ENCODE measurements at places on chromosomes 1 and 21. TPM values are rescaled to one million over a fixed set of nuclear protein-coding genes. Genes with fewer than 3 reads are reported as not detected.

The PPM1J gene
- 0.63 TPM for total RNA-seq

The DOCK7 gene
- total RNA-seq = 110 TPM

GRCh38 chr1:239224100-239224499 lies 162.3 kb upstream of the CHRM3 start:
- no peak for DNase-seq

DNA sequence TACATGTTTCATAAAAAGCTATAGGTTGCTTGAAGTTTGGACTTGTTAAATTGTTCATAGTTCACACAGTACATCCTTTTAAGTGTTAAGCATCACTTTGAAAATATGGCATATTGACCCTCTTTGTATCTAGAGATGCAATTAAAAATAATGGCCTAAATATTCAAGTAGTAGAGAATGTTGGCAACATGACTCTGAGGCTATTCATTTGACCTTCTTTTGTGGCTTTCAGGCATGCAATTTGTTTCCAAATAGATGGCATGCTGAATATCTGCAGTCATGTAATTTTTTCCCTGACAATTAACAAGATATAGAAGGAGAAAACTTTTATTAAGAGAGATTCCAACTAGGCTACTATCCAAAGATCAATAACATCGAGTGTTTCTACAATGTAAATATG lies 230.5 kb upstream of the ZRANB2 start:
- DNase-seq = no peak

DNA sequence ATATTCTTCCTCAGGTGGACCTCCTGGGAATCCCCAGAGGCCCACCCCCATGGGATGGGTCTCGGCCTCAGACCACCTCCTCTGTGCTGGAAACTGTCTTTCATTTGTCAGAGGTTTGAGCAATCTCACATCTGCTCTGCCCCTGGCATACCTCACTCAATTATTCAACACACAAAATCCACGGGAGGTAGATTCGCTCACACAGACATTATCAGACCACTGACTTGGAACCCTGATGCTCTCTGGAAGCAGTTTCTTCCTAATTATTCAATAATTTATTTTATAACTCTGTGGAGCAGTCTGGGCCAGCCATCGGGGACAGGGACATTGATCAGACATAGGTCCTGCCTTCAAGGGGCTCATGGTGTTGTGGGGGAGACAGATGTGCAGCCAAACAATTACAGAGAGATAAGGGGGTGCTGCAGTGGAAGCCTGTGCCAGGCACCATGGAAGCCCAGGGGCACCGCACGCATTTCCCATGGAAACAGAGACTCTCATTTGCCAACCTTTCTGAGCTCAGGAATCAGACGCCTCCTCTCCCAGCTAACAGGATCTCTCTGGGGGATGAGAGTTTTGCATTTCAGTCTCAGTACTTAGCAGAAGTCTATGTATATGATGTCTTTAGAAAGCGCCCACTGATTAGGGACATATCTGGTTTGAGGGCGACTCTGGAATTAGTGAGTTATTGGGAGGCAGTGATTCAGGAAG lies 96.5 kb downstream of the HMGB4 start:
- no peak for DNase-seq

The C1orf87 gene
- total RNA-seq = not detected

DNA sequence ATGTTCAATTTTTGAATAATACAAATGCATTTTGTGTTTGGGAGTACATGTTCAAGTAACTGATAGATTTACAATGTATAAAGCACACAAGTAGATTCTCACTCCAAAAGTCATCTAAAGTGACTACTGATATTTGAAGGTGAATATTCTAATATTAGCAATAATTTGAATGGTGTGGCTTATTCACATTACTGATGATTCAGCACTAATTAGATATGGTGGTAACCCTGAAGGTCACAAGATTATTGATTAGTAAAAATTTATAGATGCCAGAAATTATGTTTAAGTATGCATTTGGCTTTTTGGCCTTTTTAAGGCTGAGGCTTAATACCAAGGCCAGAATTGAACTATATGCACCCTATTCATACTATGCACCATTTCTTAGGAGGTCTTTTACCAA lies 52.4 kb upstream of the TENT5C start:
- no peak for DNase-seq

DNA sequence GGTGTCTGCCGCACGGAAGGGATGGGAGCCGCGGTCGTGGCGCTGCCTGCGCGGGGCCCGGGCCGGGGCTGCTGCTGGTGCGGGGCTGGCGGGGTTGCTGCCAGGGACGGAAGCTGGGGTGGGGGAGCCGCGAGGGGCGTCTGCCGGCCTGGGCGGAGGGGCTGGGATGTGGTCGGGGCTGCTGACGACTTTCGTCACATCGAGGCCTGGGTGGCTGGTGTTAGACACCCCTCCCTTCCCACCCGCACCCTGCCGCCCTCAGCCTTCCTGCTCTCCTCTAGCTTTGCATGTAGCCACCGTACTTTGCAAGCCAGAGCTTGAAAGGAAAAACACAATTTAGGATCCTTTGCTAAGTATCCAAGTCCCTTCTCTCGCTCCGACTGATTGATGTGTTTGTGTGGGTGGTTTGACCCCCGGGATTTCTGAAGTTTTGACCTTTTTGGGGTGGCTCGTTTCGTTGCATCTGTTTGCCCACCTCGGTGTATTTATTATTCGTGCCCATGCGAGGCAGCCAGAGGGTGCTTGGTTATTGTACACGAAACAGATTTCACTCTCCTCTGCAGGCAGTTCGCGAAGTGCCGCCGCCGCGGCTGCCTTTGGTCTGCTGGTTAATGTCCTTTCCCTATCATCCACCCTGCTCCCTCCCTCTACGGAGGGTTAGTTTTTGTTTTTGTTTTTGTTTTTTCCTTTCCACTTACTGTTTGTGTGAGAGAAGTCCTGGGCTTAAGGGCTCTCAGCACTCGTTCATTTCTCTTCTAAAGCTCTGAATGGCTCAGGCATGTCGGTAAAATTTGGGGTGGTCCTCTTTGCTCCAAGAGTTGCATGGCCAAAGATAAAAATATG lies 868 bp downstream of the C1orf21 start:
- DNase-seq = peak; percentile 39

GRCh38 chr1:22845398-22845935 lies 127.2 kb downstream of the LACTBL1 start:
- DNase-seq = no peak

The TSSK3 gene
- total RNA-seq = 2.3 TPM

DNA sequence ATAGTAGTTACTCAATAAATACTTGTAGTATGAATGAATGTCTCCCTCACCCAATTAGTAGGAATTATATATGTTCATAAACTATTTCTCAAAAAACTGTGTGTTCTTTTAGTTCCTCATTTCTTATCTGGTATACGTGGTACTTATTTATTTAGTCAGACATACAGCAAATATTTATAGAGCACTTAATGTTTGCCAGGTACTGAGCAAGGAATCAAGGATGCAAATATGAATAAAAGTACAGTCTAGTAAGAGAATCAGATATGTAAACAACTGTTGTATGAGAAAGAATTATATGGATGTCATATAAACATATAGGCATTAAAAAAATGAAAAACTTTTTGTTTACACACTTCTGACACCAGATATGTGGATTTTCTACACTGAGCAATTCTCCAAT lies 58.5 kb downstream of the ATF6 start:
- DNase-seq = no peak

- DNase-seq = no peak
These were observed 8.7 kb downstream of the OR10J1 start for GRCh38 chr1:159448181-159448580.

The HSD11B1 gene
- 33.3 TPM for total RNA-seq

- DNase-seq = no peak
These were observed 148.0 kb downstream of the PLA2G4A start for GRCh38 chr1:186976700-186977099.

DNA sequence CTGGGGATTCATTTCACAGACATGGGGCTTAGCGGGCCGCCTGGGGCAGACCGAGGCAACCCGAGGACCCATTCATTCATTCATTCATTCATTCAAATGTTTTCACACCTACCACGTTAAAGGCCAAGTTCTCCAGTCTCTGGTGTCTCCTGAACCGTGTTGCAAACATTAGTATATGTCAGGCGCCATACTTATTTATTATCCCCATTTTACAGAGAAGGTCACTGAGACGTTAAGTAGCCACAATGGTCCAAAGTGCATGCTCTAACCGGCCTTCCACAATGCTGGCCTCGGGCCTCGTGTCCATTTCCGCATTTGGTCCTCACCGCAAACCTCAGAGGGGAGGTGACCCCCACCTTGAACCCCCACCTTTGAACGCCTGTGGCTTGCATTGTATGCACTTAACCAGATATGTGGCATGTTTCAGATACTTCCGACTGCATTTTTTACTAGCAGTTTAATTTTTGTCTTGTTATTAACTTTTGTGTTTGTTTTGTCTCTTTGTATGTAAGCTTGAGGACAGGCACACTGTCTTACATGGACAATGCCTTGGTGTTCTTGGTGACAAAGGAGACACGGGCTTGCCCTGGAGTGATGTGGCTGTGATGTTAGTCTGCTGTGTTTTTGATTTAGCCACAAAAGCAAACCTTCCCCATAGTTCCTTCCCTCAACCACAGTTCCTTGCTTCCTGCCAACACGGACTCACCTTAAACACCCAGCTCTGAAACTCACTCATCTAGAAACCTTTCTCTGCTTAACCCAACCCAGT lies 1.2 kb upstream of the IFFO2 start:
- DNase-seq = no peak

- DNase-seq = no peak
These were observed 1.4 kb downstream of the PPM1J start for GRCh38 chr1:112713466-112714312.

GRCh38 chr1:4710592-4711415 lies 56.4 kb downstream of the AJAP1 start:
- no peak for DNase-seq

- DNase-seq = no peak
These were observed 93.0 kb upstream of the PBX1 start for GRCh38 chr1:164466001-164466421.

- no peak for DNase-seq
These were observed 40.5 kb upstream of the ZNF326 start for GRCh38 chr1:89954401-89954800.

GRCh38 chr1:211323156-211324063 lies 3.2 kb upstream of the TRAF5 start:
- peak; percentile 71 for DNase-seq

DNA sequence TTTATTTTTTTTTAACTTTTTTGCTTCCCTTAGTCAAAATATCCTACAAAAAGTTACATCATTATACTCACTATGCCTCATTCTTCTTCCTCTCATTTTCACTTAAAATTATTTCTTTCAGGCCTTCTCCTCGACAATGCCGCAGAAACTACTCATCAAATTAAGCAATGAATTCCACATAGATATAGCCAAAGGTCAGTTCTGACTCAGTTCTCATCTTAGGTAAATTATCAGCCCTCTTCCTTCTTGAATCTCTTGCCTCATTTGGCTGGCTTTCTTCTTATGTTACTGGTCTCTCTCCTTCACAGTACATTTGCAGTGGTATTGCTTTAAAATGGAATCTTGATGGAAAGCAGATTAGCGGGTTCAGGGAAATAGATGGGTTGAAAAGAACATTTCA lies 260.7 kb upstream of the BRINP3 start:
- peak; percentile 1 for DNase-seq

DNA sequence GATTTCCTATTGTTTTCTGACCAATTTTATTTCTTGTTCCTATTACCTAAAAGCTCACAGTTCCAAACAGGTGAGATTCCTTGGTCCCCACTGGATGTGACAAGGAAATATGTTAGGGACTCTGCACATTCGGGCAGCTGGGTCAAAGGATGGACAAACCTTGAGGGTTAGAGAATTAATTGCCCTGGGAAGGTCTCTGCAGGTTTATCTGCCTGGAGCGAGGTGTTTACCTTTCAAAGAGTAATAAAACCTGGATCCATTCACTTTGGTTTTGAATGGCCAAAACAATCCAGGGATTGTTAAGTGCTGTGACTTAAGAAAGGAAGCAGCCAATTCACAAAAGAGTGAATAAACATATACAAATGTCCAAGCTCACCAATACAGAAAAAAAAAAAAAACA lies 33.6 kb upstream of the RAB4A start:
- DNase-seq = no peak

The TMEM125 gene
- not detected for total RNA-seq

- DNase-seq = no peak
These were observed 33.7 kb upstream of the IL6R start for GRCh38 chr1:154371436-154371835.

GRCh38 chr1:212110617-212111016 lies 75.1 kb downstream of the DTL start:
- peak; percentile 80 for DNase-seq

DNA sequence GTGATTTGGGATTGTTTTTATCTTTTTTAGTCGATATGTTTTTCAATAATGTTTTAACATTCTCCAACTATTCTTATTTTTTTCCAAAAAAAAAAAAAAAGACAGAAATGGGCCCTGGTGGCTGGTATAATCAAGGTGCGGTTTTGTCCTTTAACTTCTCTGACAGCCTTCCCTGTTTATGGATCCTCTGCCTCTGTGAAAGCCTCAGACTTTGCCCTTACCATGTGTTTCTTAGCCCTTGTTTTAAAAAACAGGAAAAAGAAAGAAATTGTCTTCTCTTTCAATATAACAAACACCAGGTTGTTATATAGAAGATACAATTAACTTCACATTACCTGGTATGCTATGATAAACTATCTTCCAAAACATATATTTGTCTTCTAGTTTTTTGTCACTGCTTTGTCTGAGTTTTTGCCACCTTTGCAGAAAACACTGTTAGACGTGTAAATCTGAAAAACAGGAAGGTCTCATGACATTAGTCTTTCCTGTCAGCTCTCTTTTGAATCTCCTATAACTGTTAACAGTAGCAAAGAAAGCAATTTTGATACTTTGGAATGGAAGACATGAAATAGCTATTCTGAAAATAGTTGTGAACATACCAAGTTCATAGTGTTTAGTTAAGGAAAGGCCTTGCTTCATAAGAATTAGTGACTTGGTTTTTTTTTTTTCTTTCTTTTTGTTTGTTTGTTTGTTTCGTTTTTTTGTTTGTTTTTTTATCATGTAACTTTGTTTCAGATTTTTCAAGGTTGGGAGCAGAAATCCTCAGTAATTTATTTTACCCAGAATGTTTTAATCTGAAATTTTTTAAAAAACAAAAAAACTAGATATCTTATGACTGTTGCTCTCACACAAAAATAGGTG lies 31.7 kb upstream of the CACYBP start:
- DNase-seq = no peak
